SK-N-SH treated with all-trans-retinoic acid at 6 μM for 48 hours (cell line): ENCODE measurements at places on chromosomes 4 and X.

- ATAC-seq: peak; percentile 98
Measured at GRCh38 chr4:64539234-64539849, 130.1 kb upstream of the TECRL start.

DNA sequence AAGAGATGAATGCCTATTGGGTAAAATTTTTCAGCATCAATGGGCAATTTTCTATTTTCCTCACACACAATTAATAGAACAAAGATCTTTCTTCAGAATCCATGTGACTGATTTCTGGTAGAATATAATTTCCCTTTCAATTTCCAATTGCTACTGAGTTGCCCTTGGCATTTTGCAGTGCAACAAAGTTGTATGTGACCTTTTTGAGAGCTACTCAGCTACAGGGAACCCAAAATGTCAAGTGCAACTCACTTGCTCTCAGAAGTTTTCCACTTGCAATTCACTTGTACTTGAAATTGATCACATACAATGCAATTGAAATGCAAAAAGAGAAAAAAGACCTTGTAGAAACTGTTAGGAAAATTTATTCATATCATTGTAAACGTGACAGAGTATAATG lies 245.5 kb downstream of the BANK1 start:
- no peak for ATAC-seq

- no peak for ATAC-seq
Measured at GRCh38 chr4:145921231-145921630, 17.4 kb downstream of the ZNF827 start.

DNA sequence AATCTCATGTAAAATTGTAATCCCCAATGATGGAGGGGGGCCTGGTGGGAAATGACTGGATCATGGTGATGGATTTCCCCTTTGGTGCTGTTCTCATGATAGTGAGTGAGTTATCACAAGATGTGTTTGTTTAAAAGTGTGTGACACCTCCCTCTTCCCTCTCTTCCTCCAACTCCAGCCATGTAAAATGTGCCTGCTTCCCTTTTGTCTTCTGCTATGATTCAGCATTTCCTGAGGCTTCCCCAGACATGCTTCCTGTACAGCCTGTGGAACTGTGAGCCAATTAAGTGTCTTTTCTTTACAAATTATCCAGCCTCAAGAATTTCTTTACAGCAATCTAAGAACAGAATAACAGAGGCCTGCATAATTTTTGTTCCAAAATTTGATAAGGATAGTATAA lies 85.2 kb downstream of the ANAPC10 start:
- peak; percentile 79 for ATAC-seq

DNA sequence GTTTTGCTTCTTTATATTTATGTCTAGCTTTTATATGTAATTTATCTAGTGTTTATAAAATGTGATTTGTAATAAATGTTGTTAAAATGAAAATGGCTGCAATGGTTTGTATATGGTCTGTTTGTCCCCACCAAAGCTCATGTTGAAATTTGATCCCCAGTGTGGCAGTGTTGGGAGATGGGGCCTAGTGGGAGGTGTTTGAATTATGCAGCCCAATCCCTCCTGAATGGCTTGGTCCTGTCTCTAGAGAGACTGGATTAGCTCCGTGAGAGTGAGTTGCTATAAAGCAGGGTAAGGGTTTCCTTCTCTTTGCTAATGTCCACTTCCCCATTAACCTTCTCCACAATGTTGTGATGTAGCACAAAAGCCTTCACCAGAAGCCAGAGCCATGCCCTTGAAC lies 30.0 kb upstream of the JADE3 start:
- no peak for ATAC-seq

DNA sequence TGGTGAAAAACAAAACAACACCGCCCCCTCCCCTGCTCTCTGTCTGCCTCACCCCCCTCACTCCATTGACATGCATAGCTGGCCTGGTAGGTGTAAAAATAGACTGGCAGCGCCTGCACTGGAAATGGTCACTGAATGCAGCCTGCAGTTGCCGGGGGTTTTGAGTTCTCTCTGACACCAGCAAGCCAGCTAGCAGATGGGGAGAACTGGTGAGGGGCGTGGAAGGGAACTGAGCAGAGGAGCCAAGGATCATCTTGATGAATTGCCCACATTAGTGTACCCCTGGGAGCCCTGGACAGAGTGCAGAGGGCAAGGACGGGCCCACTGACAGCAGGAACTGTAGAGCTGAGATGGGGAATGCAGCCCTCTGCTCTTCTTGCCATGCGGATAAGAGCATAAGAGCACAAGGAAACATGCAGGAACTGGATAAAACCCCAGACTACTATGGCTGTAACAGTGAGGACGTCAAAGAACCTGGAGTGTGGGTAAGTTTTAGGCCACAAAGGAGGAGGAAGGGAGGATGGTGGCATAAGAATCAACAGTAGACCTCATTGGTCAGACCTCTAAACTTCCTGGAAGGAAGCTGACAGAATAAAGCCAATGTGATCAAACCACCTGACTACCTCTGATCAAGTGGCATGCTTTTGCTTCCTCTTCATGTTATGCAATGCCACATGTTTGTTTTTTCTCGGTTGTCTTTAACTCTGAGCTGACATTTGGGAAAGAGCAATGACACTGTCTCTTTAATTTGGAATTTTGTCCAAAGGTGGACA lies 96.3 kb downstream of the ANK2 start:
- ATAC-seq: no peak

DNA sequence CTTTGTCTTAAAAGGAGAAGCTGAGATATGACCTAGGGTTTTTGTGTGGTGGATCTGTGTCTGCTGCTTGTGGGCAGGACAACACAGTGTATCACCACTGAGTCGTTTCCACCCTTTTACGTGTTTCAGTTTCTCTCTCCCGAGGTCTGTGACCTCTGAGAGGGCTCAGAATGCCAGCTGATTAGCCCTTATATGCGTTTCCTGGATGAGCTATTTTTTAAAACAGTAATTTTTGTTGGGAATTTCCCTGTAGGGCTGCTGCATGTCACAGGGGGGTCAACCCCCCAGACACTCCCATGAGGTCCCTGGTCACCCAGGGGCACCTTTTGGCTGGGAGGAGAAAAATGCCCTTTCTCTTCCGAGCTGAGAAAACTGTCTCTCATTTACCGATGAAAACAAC lies 170.4 kb upstream of the CASK start:
- no peak for ATAC-seq
